ENCODE measurements at places on chromosomes 6 and 20.

GRCh38 chr6:152071843-152072242 lies 264.4 kb downstream of the ESR1 start:
- no peak for DNase-seq

DNA sequence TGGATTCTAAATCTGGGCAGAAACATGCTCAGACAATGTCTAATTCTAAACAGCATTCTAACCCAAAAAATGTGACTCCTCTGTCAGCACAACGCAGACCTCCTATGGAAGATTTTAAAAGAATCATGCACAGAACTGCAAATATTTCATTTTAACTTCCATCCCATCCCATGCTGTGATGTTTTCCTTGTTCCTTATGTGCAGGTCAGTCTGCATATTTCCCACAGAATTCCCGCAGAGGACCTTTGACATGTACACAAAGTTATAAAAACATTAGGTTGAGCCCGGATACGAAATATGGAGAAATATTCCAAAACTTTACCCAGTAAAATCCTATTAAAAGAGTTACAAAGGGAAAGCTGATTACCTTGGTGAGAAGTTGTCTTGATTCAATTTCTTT lies 467.1 kb upstream of the EPHA7 start:
- DNase-seq = no peak

DNA sequence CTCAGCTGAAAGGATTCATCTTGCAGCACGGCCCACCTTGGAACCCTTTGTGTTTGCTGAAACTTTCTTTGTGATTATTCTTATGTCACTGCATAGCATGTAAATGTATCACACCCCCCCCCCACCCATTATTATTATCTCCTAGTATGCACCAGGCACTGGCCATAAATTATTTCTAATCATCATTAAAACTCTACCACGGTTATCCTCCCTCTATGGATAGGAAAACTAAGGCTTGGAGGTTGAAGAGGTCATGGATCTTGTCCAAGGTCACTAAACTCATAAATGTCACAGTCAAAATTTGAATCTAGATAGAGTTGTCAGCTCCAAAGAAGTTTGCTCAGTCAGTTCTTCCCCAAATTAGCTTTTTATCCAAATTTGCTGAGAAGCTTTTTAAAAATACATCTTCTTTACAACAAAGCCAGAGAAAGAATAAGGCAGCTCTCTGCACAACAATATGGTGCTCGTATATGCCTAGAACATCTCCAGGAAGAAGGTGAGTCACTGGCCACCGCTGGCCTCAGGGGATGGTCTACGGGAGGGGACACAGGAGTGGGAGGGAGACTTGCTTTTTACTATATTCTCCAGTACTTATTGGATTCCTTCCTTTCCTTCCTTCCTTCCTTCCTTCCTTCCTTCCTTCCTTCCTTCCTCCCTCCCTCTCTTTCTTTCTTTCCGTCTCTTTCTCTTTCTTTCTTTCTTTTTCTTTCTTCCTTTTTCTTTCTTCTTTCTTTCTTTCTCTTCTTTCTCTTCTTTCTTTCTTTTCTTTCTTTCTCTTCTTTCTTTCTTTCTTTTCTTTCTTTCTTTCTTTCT lies 134.5 kb downstream of the VEGFA start:
- DNase-seq = no peak

DNA sequence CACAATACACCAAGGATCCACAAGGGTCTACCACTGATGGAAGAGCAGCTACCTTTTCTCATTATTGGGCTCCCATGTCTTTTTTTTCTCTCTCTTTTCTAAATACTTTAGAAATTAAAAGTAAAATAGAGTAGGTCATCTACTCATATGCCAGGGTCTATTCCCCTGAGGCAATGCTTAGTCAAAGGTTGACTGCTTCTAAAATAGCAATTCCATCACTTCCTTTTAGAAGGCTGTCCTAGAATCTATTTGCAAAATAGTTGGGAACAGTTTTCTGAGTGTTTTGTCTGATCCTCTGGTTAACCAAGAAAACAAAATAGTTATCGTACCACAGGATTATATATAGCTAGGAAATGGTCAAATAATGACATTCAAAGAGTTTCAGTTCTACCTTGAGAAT lies 174.1 kb downstream of the COL21A1 start:
- no peak for DNase-seq

DNA sequence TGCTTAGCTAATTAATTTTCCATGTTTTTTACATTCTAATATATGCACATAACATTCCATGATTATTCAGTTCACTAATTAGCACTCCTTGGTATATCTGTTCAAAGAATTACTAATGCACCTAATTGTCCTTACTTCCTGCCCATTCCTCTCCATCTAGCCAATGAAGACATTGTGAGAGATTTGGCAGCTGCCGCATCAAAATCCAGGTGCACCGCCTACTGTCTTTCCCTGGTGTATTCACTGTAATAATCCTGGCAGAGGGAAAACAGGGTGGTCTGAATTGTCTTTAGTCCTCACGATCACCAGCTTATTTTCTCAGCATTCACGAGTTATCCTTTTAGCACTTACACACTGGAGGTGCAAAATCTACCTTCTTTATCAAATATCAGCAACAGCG lies 61.0 kb upstream of the SCGN start:
- DNase-seq = no peak

GRCh38 chr6:108809211-108809610 lies 39.0 kb upstream of the ARMC2 start:
- DNase-seq = no peak

DNA sequence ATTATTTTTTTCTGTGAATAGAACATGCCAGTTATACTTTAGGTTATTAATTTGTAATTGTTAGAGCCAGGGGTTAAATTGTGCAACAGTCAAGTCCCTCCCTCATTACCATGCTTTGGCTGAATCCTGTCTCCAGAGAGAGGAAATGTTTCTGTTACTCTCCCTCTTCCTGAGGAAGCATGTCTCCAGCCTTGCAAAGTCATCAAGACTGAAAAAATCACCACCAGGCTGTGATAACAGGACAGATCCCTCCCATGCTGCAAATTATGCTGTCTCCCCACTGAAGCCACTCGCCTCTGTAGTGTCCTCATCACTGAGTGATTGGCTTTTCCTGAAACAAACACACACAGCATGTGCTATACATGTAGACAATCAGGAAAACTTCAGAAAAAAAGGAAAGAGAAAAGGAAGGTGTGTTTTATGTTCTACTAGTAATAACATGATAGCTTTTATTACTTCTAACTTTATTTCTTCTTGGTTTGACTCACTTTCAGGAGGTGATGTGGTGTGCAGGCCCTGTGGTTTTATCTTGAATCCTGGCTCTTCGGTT lies 290.0 kb upstream of the JAG1 start:
- no peak for DNase-seq

DNA sequence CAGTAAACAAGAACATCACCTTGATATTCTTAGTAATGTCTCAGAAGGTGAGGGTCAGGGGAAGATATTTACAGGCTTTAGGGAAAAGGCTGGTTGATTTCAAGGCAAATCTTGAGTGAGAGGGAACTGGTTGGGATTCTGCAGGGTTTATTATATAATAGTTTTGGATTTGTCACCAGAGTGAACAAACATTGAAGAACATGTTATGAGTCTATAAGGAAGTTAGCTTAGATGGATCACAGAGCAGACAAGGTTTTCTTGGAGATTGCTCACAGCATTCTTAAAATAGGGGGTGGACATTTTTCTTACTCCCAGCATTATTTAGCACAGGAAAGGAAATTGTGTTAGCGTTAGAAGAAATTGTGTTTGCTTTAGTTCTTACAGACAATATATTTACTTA lies 324.9 kb downstream of the LAMA2 start:
- DNase-seq = no peak

- no peak for DNase-seq
Observed at GRCh38 chr6:89597988-89598387, 40.6 kb downstream of the LYRM2 start.

GRCh38 chr20:62780204-62780603 lies 16.1 kb upstream of the MRGBP start:
- DNase-seq = no peak

DNA sequence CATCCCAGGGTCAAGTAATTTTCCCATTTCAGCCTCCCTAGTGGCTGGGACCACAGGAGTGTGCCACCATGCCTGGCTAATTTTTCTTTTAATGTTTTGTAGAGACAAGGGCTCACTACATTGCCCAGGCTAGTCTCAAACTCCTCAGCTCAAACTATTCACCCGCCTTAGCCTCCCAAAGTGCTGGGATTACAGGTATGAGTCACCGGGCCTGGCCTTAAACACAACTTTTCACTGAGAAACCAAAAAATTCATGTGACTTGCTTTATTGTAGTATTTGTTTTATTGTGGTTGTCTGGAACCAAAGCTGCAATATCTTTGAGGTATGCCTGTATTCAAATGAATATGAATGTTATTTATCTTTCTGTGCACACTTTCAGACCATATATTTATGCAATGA lies 72.2 kb downstream of the RWDD2A start:
- no peak for DNase-seq

DNA sequence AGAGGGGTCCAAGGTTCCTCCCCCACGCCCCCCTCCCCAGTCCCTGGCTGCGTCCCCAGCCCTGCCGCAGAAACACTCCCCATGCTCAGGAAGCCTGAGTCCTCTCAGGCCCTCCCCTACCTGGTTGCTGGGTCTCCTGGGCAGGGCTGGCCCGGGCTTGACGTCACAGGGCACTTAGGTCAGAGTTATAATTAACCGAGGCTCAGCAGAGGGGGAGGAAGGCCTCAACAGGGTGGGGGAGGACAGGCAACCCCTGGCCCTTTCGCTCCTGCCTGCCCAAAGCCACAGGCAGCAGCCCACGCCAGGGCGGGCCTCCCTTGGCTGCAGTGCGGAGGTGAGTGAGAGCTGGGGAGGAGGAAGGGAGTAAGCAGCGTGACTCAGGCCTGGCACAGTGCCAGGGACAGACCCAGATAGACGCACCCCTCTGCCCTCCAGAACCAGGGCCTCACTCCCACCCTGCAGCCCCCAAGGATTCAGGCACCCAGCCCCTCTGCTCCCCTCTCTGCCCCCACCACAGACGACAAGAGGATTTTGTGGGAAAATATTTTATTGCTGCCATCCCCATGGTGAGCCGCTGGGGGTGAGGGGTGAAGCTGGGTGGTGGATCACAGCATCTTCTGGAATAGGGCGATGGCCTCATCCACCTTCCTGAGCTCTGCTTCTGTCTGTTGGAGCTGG lies at the start of gene VWA7:
Gene VWA7, minus strand, starts transcription at position 340 of the 678 bp plus-strand sequence. CDS start 549 bp downstream, outside the sequence.
- peak; percentile 73 for DNase-seq

DNA sequence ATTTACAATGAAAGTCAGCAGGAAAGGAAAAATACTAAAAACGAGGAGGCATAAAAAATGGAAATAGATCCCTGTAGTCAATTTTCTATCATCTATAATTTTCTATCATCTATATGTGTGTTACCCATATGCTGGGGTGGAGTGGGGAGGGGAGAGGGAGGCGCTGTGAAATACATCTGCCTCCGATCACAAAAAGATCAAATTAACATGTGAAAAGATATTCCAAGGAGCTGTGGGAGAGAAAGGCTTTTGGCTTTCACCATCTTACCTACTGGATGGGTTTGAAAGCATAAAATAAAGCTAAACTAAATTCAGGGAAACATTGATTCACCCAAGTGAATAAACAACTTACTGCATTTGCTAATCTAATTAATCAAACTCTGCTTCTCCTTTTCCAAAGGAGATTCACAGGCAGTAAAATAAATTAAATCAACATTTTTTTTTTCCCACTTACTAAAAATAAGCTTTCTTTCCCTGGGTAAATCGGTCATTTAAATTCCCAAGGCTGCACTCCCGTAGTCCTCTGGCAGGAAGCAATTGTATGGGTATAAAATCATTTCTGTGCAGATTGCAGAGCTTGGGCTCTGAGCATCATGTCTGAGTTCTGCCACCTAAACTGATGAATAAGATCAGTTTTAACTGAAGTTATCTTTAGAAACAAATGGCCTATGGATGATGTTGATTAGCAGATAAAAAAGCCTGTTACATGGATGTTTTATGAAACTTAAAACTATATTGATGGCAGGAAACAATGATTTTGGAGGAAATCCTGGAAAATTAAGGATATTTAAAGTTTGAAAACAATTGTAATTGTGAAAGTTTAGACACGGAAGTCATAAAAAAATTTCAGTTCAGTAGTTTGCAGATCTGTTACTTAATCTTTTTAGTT lies 147.9 kb downstream of the SOX4 start:
- DNase-seq = no peak

DNA sequence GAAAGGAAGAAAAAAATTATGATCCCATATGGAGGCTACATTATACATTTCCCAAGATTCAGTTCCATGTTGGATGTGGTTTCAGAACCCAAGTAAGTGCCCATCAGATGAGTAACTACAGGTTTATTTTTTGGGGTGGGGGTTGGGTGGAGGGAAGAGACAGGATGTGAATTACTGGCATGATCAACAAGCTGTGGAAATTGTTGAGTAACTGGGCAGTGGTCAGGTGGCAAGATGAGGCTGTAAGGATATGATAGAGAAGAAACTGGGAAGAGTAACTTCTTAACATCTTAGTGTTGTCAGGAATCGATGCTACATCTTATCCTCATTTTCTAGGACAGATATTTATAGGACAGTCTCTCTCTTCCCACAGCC lies 153.5 kb downstream of the CFAP61 start:
- DNase-seq = no peak

GRCh38 chr6:165092881-165093595 lies 216.4 kb downstream of the C6orf118 start:
- DNase-seq = no peak

DNA sequence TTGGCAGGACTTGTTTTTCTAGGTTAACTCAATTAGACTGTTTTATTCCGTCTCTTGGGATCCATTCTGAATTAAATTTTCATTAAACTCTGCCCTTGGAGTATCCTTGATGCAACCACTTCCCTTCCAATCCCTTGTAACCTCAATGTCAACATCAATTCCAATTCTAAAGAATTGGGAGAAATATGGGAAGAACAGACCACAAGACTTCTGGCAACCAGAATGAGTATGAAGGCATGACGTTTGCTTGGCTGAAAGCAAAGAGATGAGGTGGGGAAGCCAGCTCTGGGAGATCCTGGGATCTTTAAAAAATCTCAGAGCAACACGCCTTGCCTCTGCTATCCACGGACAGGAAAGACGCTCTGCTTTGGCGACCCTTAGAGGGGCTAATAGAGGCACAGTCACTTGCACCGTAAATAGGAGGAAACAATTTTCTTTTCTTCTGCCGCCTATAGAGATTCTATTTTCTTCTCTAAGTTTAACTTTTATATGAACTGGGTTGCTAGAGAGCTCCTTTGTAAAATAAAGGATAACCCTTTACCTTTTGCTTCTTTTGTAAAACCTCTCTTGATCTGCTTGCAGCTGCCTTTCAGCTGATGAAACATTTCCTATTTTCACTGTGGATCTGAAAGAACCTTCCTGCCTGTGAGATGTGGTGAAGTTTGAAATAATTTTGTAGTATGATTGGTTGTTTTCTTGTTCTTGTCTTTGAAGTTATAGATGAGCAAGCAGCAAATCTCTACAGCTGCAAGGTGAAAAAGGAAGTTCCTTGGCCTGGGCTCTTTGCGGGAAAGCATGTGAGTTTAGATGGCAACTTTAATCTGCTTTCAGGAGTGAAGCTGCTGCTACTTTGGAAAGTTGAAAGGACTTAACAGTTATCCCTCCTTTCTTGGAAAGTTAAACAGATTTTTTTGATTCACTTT lies at the start of gene ASIP:
Gene ASIP, plus strand, starts transcription at position 731 of the 923 bp plus-strand sequence. CDS start 18,952 bp downstream, outside the sequence.
- no peak for DNase-seq

GRCh38 chr6:22106451-22106850 lies 190.4 kb downstream of the PRL start:
- no peak for DNase-seq

Measured in NCI-H1436 (cell line).